ENCODE measurements at places on chromosomes 16 and 17. TPM values are rescaled to one million over a fixed set of nuclear protein-coding genes. Genes with fewer than 3 reads are reported as not detected.

The TBC1D3K gene
- total RNA-seq, result not detected

The PIEZO1 gene
- total RNA-seq, result 140 TPM

The ATP6V0D1 gene
- 119 TPM for total RNA-seq

The HS3ST4 gene
- not detected for total RNA-seq

The NLGN2 gene
- 17.5 TPM for total RNA-seq

The TNFRSF17 gene
- not detected for total RNA-seq

The TBC1D3B gene
- total RNA-seq, result 3.5 TPM

The FNDC8 gene
- 0.07 TPM for total RNA-seq

The ARL5C gene
- total RNA-seq, result not detected
